ENCODE measurements at places on chromosomes 2 and 18.

- no peak for DNase-seq
Observed at GRCh38 chr2:229048134-229048533, 223.0 kb downstream of the PID1 start.

- no peak for DNase-seq
Observed at GRCh38 chr18:74407888-74408287, 49.2 kb downstream of the DIPK1C start.

GRCh38 chr2:105580870-105581554 is 163.7 kb upstream of the NCK2 start:
- no peak for DNase-seq

DNA sequence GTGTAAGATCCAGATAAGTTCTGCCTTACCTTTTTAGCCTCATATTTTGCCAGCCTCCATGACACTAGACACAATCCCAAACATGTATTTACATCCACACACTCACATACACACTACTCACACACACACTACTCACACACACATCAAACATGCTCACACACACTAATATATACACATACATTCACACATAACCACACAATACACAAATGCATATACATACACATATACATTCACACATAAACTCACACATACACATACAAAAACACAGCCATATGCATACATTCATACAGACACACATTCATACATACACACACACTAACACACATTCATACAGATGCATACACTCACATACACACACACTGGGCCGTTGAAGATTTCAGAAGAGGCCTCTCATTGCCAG is 109.5 kb downstream of the MAIP1 start:
- DNase-seq, result no peak

DNA sequence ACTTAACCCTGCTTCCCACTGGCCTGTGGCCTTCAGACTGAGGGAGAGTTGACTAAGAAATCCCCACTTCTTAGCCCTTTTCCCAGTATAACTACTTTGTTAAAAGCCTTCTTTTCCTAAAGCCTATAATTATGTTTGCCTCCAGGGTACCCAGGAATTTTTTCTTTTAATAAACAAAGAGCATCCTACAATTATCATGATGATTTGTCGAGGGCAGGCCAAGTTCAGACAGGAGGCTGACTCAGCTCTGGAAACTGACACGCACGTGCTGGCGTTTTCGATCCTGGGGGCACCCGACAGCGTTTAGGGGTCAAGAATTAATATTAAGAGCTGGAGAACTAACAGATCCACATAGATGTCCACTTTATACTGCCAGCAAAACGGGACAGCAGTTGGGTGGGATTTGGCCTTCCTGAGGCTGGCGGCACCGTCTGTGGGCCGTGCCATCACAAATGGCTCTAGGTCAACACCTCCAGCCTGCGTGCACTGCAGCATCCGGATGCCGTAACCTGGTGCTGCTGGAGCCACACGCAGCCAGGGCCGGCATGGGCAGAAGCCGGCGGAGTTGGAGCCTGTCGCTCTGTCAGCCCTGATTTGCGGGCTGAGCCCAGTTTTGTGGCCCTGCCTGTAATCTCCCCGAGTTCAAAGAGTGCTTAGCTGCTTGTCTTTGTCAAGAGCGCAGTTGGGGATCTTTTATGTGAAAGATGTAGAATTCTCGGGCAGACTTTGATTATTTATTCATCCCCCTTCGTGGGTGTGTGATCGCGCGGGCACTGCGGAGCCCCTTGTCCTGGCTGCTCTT is 191.0 kb downstream of the GLI2 start:
- no peak for DNase-seq
